ENCODE measurements at places on chromosomes 12 and 14. TPM values are rescaled to one million over a fixed set of nuclear protein-coding genes. Genes with fewer than 3 reads are reported as not detected.
A peak's percentile ranks its signal among the peaks of the same experiment; 100 is the strongest.

Gene SLC35E3
- total RNA-seq: 0.99 TPM

Gene HOXC4
- 5.2 TPM for total RNA-seq

Gene TCL1A
- not detected for total RNA-seq

Gene PRKD1
- 8.3 TPM for total RNA-seq

- no peak for DNase-seq
Observed at GRCh38 chr12:132194556-132194955, 50.3 kb downstream of the NOC4L start.

DNA sequence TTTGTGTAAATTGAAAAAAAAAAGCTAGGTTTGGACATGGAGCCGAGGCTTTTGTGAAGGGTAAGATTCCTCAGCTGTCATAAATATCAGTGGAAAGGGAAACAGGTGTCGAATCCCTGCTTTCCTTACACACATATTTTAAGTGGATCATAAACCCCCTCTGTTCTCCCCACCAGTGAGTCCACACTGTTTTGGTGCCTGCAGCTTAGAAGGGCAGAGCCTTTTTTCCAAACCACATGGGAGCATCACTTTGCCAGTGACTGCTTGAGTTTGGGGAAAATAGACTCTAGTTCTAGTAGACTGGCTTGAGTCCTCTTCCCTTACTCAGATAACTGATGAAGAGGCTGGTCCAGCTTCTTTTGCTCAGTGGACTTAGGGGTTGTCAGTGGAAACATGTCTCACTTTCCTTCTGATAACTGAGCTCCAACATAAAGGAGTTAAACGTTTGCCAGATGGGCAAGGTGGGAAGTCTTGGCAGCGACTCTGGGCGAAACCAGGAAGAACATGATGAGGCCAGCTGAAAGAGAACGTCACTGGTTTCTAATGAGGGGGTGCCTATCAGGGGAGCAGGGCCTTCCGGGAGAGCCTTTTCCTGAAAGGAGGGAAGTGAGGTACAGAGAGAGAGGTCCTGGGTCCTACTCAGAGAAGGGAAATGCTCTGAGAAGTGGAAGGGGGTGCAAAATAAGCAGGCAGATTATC lies 168.1 kb upstream of the PARP11 start:
- no peak for DNase-seq

DNA sequence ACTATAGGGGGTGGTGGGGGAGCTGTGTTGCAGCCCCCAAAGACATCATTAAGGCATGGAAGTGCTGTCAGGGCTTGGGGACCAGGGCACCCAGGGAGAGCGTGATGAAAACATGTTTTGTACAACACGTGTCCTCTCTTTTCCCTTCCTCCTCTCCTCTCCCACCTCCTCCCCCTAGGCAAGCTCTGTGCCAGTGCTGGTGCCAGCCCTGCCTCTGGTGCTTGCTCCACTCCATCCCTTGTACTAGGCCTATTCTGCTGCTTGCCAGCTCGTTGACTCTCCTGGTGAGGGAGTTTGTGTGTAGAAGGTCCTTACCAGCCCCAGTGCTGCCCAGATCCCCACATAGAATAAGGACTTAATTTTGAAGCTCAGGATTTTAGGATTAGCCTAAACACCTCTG lies 3.2 kb upstream of the RARG start:
- no peak for DNase-seq

- DNase-seq: no peak
Observed at GRCh38 chr12:129067491-129067890, 214.2 kb downstream of the GLT1D1 start.

GRCh38 chr12:85358715-85359114 lies 78.7 kb downstream of the ALX1 start:
- DNase-seq: no peak

DNA sequence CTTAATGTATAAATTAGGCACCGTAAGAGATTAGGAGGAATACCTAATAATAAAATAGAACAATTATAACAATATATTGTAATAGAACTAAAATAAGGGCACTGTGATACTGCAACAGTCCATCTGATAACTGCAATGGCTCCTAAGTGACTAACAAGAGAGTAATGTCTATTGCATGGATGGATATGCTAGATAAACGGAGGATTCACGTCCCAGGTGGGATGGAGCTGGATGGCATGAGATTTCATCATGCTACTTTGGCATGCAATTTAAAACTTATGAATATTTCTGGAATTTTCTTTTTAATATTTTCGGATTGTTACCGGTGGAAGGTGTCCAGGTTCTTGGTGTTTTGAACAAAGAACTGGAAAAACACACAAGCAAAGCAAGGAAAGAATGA lies 2.2 kb upstream of the TMEM19 start:
- DNase-seq: no peak

DNA sequence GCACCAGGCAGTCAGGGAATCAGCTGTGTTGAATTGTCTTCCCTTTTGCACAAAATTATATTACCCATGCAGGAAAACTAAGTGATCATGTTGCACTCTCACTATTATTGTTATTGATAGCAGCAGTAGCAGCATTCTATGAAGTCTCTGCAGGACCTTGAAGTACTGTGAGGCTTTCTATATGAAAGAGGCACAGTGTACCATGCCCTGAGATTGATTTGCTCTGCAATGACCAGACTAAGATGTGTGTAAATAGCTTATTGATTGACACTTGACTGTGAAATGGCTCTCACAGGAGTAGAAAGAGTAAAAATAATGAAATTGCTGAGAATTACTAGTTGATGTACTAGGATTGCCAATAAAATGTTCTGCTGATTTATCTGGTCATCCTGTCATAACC lies 99.9 kb downstream of the KICS2 start:
- no peak for DNase-seq

DNA sequence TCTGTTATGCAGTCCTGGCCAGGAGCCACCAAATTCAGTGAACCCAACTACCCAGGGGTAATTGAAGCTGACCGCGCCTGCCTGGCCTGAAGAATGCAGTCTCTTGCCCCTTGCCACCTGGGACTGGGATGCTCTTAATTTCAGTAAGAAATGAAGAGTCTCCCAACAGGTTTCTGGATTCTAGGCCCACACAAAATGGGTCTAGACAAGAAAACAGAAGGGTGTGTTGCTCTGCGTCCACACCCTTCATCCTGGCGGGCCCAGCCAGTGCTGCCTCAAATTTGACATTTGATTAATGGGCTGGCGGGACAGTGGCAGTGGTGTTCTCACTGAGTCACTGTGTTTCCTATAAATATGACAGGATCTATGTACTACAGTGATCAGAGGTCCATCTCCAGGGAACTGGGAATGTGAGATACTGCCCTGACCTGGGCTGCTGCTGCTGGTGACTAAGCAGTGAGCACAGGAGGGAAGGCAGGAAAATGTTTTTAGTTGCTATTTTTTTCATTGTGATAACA lies 6.5 kb downstream of the TMEM253 start:
- DNase-seq: no peak

DNA sequence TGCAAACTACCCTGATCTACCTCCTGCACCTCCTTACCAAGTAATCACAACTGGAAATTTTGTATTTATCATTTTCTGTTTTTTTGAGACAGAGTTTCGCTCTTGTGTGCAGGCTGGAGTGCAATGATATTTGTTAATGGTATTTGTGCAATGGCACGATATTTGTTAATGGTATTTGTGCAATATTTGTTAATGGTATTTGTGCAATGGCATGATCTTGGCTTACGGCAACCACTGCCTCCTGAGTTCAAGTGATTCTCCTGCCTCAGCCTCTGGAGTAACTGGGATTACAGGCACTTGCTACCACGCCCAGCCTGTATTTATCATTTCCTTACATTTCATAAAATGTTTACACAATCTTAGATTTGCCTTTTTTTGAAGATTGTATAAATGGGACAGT lies 5.7 kb upstream of the NECAP1 start:
- no peak for DNase-seq

- no peak for DNase-seq
Observed at GRCh38 chr14:59067127-59067894, 121.2 kb upstream of the DAAM1 start.

DNA sequence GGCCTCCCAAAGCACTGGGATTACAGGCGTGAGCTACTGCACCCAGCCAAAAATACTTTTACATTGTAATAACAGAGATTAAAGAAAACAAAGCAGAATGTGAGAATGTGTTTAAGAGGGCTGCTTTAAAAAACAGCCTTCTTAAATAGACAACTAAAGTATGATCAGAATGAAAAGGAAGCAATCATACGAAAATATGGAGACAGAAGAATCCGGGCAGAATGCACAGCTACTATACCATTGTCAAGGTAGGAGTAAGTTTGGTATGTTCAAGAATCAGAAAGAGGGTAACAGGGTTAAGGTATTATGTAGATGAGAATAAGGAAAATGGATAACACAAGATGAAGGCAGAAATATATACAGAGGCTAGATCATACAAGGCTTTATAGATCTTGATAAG lies 8.5 kb downstream of the SEC23A start:
- no peak for DNase-seq

GRCh38 chr14:101476916-101477553 lies 84.3 kb upstream of the DIO3 start:
- DNase-seq: no peak

- DNase-seq: no peak
Observed at GRCh38 chr14:55712491-55712890, 132.5 kb downstream of the KTN1 start.

DNA sequence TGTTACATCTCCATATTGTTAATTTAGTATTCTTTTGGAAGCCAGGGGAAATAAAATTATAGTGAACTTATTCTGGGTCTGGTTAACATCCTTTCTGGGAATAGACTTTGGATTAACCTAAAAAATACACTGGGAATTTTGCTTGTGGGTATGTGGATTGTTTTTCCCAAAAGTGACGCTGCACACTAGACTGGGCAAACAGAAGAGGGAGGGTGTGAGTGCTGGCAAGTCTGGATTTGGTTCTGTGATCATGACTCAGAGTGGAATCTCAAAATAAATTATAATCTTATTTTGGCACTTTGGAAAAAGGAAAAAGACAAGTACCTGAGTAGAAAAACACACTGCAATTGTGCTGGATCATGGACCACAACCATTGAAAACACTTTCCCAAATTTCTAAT lies 15.2 kb upstream of the LUM start:
- no peak for DNase-seq

DNA sequence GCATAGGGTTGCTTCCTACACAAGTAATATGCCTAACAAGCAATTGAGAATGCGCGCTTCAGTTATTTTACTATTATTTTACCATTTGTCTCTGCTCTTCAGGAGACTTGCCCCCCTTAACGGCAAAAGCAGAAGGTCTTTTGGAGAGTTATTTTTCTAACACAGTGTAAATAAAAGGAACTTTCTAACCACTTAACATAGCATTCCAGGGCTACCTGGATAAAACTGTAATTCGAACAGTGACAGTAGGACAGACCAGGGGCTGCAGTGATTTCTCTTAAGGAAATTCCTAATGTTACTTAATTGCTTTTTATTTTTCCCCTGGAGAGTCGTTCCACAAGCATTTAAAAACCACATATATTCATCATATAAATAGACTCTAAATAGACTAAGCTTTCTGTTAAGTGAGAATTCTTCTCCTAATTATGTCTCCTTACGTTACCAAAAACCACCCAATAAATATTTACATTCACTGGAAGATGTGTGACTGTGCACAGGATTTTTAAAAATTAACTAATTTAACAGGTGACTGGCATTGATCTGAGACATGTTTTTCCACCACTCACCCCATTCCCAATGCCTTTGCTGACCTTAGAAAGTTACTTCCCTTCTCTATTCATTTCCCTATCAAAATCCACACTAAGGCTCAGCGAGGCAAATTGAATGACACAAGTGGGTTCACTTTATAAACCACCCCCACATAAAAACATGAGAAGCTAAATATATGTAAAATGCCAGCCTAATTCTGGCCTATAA lies 72.4 kb downstream of the RNF34 start:
- DNase-seq: no peak

GRCh38 chr14:89418452-89418851 lies 1.4 kb upstream of the FOXN3 start:
- no peak for DNase-seq

- DNase-seq: no peak
Observed at GRCh38 chr12:725076-725475, 27.3 kb upstream of the WNK1 start.

DNA sequence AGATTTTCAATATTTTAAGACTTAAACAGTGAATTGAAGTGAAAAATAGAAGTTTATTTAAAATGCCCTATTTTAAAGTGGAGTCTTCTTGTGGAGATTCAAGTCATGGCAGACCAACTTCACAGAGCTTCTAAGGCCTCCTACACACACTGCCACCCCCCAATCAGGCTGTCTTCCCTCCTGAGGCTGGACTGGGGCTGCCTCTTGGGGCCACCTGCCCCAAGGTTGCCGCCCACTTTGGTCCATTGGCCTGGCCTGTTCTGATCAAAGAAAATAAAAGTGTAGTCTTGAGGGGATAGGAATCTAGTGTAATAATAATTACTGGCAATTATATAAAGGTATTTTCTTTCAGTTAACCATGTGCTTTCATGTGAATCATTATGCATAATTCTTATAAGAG lies 1.3 kb downstream of the GOLT1B start:
- no peak for DNase-seq

GRCh38 chr12:4743046-4743445 lies 22.8 kb downstream of the GALNT8 start:
- DNase-seq: no peak

- no peak for DNase-seq
Observed at GRCh38 chr12:132204063-132204792, 60.0 kb downstream of the NOC4L start.

GRCh38 chr12:16881986-16882570 lies 276.1 kb upstream of the LMO3 start:
- no peak for DNase-seq

- no peak for DNase-seq
Observed at GRCh38 chr14:87888136-87888999, 104.6 kb downstream of the GALC start.

GRCh38 chr12:30613119-30613830 lies 82.4 kb downstream of the IPO8 start:
- DNase-seq: peak; percentile 16

DNA sequence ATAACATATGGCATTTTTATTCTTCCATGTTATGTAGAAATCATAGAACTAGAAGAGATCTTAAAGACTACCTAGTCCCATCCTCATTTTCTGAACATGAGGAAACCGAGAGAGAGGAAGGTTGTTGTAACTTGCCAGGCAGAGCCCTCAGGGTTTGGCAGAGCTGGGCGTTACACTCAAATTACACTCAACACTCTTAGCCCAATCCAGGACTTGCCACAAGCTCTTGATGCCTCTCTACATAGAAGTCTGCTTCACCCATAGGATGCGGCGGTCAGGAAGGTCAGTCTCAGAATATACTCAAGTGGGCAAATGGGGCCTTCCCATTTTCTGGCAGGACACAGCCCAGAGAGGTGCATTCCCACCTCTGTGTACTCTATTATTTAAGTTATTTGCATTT lies 208.1 kb downstream of the ZFP36L1 start:
- no peak for DNase-seq

- no peak for DNase-seq
Observed at GRCh38 chr14:106670011-106670410, 1143.6 kb downstream of the TMEM121 start.

DNA sequence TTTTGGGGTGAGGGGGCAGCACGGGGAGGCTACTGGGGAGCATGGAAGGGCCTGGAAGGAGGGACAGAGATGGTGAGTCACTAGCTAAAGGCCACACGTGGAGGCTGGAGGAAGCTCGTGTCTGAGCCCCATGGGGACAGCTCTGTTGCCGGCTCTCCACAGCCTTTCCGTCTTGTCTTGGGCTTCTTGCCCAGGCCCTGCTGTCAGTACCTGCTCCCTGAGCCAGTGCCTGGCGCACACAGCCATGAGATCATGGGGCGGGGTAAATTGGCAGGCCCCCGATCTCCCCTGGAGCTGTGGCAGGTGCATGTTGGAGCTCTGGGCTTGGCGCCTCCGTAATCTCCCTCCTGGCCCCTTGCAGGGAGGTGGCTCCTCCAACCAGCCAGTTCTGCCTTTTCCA lies 16.1 kb upstream of the KRT80 start:
- DNase-seq: peak; percentile 92

Data from MG63 (cell line).